ENCODE measurements at places on chromosomes 13 and 19.

DNA sequence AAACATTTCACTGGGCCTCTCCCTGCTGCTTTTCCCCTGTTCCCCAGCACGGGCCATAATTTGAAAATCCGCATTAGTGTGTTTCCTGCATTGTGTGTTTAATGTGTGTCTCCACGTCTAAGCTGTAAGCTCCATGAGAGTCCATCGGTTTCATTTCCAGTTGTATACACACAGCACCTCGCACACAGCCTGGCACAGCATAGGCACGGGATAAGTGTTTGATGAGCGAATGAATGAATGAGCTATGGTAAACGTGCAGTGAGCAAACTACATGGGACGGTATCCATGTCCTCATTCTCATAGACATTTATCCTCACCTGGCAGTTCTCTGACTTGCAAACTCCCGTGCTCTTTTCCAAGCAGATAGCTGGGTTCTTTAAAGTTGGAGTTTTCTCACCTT lies 106.1 kb downstream of the RAB20 start:
- no peak for DNase-seq

- DNase-seq, result no peak
Observed at GRCh38 chr19:45446295-45446694, 21.5 kb upstream of the FOSB start.

DNA sequence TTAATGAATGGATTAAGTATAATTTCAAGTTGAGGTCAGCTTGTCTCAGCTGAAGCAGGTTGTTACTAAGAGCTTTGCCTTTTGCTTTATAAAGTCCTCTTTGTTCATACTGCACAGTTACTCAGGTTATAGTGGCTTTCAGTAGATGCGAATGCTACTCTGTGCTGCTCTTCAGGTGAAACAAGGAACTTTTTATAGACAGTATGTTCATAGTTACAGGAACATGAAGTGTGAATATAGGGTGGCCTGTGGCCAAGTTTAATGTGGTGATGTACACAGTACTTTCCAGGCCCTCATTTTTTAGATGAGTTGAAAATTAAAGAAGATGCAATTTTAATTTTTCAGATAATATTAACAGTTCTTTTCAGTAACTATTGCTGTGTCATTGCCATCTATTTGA lies 20.8 kb downstream of the SUGT1 start:
- DNase-seq, result no peak

DNA sequence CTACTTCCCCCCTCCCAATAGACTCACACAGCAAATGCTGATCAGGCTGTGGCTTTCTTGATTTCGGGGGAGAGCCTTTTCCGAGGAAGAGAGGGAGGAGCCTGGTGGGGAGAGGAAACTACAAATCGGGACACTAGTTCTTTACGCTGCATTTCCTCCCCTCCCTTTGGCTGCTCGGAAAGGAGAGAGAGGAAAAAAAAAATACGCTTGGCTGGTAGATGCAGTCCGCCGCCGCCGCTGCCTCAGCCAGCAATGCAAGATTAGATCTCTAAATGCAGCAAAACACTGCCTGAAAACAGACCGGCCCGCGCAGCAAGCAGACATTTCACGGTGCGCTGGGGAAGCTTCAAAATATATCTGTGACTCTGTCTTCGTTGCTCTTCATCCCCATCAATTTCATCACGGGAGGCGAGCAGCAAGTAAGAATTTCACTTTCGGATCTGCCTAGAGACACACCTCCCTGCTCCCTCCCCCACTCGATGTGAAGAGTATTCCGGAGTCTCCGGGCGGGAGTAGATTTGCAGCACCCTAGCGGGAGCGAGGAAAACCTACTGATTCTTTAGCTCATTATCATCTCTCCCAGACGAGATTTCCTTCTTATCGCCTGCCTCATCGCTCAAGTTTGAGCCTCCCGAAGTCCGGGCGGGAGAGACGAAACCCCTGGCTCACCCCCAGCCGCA lies at the start of gene PCDH17:
TSS of gene PCDH17 (plus strand) at position 149 of the 680 bp plus-strand sequence. CDS start 803 bp downstream, outside the sequence.
- no peak for DNase-seq

DNA sequence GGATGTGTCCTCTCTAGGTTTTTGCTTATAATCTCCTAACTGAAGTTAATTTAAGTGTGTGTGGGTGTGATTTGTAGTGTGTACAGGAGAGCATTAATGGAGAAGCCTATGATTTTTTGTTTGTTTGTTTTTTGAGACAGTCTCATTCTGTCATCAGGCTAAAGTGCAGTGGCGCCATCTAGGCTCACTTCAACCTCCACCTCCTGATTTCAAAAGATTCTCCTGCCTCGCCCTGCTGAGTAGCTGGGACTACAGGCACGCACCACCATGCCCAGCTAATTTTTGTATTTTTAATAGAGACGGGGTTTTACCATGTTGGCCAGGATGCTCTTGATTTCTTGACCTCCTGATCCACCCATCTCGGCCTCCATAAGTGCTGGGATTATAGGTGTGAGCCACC lies 20.6 kb downstream of the ZNF701 start:
- DNase-seq, result no peak

DNA sequence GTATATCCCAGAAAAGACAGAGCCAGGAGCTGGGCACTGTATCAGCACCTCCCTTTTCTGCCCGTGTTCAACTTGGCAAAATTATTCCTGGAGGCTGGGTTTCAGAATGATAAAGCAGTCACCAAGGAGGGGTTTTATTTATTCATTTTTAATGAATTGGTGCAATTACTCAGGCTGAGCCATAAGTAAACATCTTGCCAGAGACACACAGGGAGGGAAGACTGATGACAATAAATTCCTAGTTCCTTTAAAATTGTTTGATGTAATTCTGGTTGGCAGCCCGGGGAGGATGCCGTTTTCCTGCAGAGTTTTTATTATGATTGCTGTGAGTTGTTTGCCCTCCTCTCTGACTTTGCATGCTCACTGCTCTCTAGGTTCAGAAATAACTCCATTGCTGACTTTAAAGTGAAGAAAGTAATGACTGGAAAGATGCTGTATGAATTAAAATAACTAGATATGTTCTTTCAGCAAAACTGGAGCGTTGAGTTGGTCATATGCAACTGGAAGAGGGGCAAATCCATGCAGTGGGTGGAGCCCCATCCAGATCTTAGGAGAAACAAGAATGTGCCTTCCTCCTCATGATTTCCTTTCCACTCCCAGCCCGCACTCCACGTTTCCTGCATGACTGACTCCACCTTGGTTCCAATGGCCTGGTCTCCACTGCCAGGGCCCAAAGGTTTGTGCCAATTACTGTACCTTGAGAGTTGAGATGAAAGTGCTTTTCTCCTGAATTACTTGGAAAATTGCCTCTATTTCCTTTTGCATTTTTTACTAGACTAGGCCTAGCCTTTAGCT lies 182.1 kb downstream of the RFC3 start:
- DNase-seq, result no peak

DNA sequence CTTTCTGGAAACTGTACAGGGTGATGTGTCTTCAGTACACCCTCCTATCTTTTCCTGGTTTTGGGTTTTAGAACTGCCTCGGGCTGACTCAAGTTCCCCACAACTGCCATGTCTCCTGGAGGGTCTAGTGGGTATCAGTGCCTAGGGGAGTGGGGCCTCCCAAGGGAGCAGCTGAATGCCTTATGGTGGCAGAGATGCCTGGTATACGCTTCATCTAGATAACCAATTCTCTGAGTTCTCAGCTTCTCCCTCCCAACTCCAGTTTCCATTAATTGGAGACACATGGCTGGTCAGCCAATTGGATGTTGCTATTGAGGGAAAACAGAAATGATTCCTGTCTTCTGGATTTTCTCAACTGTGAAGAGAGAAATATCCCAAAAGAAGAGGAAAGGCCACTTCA lies 12.8 kb downstream of the ZNF439 start:
- DNase-seq, result no peak

- DNase-seq, result no peak
Observed at GRCh38 chr13:98251708-98252107, 74.6 kb upstream of the RNF113B start.

DNA sequence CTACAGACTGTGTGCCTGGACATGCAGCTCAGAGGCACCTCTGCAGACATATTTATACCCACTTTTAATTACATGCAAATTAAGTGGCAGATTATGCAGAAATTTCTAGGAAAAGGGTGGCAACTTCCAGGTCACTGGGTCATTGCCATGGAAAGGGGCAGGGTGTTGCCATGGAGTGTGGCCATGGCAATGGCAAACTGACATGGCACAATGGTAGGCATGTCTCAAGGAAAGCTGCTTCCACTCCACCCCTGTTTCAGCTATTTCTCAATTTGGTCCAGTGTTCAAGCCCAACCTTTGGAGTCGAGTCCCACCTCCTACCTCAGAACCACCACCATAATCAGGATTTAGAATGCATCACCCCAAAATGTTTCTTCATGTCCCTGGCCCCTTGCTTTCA lies 170.7 kb upstream of the TSHZ3 start:
- no peak for DNase-seq

GRCh38 chr13:93222976-93223375 lies 3.6 kb upstream of the GPC6 start:
- no peak for DNase-seq

DNA sequence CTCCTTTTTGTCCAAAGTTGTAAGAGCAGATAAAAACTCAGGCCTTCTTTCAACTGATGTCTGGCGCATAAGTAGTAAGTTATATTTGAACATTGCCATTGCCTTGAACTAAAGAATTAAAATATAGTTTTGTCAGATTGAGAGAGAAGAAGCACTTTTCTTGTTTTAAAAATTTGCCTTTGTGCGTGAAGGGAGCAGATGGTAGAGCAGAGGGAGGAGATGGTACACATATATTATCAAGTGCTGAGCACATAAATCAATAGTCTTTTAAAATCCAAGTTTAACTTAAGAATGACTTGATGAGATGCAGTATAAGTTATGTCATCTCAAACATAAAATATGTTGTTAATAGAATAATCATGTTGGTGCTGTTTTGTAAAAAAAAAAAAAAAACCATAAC lies 504.6 kb upstream of the KLHL1 start:
- DNase-seq, result no peak

DNA sequence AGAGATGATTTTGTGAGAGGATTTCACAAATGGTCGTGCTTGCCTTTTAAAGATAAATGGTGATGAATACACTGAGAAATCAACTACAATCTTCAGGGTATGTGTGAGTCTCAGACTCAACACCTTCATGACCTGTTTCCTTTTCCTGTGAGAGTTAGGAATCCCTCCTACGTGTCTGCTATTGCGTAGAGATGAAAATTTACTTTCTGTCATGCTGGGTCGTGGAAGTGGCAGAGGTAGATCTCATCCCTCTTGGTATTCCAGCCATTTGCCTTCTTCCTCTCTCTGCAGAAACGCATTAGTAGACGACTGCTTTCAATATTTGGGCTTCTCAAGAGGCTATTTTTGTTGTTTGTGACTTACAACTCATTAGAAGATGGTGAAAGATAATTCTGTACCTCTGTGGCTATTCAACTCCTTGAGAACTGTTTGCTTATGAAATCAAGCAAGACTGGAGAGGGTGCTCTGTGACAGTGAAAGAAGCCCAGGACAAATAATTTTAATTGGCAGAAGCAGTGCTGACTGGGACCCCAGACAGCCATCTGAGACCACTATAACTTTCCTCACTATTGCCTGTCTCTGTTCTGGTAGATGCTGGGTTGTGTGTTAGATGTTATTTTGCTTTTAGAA lies 233.1 kb downstream of the LACC1 start:
- DNase-seq, result peak; percentile 41

DNA sequence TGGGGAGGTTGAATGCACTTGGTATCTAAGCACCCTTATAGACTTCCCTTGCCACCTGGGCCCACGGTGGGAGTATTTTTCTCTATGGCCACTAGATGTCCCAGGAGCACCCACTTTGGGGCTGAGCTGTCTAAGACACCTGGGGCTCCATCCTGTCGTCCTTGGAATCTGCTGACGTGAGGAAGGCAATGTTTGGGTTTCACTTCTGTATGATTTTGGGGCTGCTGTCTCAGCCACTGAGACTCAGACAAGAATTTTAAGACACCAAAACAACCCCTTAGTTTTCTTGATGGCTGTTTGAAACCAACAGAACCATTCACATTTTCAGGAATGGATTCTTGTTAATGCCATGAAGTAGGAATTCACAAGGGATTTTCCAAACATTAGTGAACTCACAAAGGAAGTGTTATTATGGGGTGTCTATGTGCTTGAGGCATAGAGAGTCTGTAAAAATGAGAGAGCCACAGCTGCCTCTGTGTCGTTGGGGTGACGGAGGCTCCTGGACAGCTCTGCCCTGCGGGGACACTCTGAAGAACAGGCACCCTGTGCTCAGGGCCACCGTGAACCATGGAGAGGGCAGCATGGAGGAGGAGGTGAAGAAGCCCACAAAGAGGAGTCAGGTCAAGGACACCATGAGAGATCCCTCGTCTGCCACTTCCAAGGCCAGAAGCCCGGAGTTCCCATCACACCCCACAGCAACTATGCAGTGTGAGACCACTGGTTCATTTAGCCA lies 106.8 kb upstream of the SPATA13 start:
- peak; percentile 55 for DNase-seq

- DNase-seq, result no peak
Observed at GRCh38 chr13:27869436-27870095, 50.2 kb upstream of the PDX1 start.

GRCh38 chr13:114079601-114080536 lies 52.6 kb downstream of the RASA3 start:
- DNase-seq, result no peak

DNA sequence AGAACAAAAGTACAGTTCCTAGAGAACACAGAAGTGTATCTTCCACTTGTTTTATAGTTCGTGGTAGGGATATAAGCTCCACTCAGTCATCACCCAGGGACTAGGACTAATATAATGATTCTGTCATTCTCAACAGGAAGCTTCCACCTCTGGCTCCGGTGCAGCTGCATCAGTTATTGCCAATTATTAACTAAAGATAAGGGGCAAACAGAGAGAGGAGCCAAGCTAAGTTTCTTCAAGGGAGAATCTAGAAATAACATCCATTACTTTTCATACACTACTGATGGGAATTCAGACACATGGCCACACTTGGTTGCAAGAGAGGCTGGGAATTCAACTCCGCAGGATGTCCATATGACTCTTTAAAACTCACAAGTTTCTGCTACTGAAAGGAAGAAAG lies 917.9 kb downstream of the OLFM4 start:
- DNase-seq, result no peak

DNA sequence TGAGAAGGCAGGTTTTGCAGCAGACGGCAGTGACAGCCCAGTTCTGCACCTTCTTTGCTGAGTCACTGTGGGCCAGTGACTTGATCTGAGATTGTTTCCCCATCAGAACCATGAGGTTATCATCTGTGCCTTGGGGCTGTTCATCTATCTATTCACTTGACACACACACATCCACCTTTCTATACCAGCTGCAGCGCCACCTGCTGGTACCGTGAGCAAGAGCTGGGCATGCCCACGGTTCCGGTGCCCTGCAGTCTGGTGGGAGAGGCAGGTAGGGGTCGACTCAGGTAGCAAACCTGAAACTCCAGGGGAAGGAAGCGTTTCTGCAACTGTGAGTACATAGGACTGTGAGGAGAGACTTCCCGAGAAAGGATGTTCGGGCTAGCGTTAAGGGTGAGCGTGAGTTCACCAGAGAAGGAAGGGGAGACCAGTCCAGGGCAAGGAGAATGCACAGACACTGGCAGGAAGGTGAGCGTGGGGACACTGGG lies 7.5 kb upstream of the LIN7B start:
- DNase-seq, result peak; percentile 62

DNA sequence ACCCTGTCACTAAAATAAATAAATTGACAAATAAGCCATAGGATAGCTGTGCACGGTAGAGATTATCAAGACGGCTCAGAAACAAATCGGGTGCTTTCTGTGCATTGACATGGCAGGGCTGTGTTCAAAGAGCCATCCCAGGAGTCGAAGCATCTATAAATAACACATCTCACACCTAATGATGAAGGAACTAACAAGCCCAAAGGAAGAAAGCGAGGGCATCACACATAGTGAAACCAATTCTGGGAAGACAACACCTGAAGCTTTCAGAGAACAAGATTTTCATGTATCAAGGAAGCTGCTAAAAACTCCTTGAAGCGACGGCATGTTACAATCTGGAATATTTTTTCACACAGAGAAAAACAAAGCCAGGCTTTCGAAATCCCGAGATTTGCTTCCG lies 36.1 kb downstream of the KLF2 start:
- no peak for DNase-seq
